Psoas muscle (tissue), 8 donors: ENCODE measurements at places on chromosomes 16 and 17. TPM values are rescaled to one million over a fixed set of nuclear protein-coding genes. Genes with fewer than 3 reads are reported as not detected.
A peak's percentile ranks its signal among the peaks of the same experiment; 100 is the strongest.

TNFRSF13B gene
- total RNA-seq: not detected

TEDC2 gene
- 0.32 TPM for total RNA-seq

HOXB2 gene
- total RNA-seq: 5.8 TPM

FAAP100 gene
- 13.1 TPM for total RNA-seq

NPIPB9 gene
- not detected for total RNA-seq

OSGIN1 gene
- total RNA-seq: 25.1 TPM

DNA sequence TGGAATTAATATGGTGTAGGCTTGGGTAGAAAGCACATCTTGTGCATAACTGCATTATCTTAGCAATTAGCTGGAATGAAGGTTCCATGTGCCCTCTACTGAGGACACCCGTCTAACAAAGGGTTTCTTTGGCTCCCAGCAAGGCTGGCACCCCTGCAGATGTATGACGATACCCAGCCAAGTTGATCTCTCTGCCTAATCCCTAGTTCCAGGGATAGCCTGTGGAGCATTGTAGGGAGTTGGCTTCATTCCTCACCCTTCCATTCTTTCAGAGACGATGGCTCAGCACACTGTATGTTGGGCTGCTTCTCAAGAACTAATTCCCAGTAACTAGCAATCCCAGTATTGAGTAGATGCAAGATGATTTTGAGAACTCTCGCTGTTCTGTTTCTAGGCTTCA lies 182.5 kb downstream of the SNX29 start:
- no peaks in the 10 kb centered on the region for H3K4me1 ChIP-seq
- H3K36me3 ChIP-seq: no peaks in the 10 kb centered on the region
- no peak overlapping the region for H3K4me3 ChIP-seq
- DNase-seq: no peak

- H3K27ac ChIP-seq: no peak overlapping the region
- H3K27me3 ChIP-seq: no peaks in the 10 kb centered on the region
- H3K36me3 ChIP-seq: peaks cover 29% of the 10 kb centered on the region
- DNase-seq: no peak
Measured at GRCh38 chr16:4609200-4610010, 5.3 kb downstream of the UBALD1 start.

GRCh38 chr17:67310406-67310805 lies 56.0 kb downstream of the PSMD12 start:
- H3K4me3 ChIP-seq: no peak overlapping the region
- no peaks in the 10 kb centered on the region for H3K4me1 ChIP-seq
- DNase-seq: no peak
- no peaks in the 10 kb centered on the region for H3K27me3 ChIP-seq

GRCh38 chr17:75499313-75500022 lies 15.9 kb downstream of the CASKIN2 start:
- peaks cover 18% of the 10 kb centered on the region for H3K4me1 ChIP-seq
- peak overlapping the region; percentile 46 for H3K27ac ChIP-seq
- DNase-seq: no peak
- no peak overlapping the region for H3K4me3 ChIP-seq
- no peaks in the 10 kb centered on the region for H3K27me3 ChIP-seq

DNA sequence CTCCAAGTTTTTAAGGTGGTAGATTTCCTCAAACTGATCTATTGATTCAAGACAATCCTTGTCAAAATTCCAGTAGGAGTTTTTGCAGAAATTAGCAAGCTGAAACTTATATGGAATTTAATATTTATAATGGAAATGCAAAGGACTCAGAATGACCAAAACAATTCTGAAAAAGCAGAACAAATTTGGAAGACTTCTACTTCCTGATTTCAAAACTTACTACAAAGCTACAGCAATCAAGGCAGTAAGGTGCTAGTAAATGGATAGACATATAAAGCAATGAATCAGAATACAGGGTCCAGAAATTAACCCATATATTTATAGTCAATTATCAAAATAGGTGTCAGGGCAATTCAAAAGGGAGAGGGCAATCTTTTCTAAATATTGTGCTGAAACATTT lies 11.8 kb upstream of the IL21R start:
- no peak overlapping the region for H3K27ac ChIP-seq
- H3K36me3 ChIP-seq: no peaks in the 10 kb centered on the region
- no peaks in the 10 kb centered on the region for H3K27me3 ChIP-seq
- no peaks in the 10 kb centered on the region for H3K4me1 ChIP-seq
- no peak for DNase-seq

GRCh38 chr16:55379371-55379770 lies 55.4 kb downstream of the IRX6 start:
- no peaks in the 10 kb centered on the region for H3K27me3 ChIP-seq
- H3K27ac ChIP-seq: no peak overlapping the region
- H3K4me3 ChIP-seq: no peak overlapping the region
- peaks cover 3% of the 10 kb centered on the region for H3K4me1 ChIP-seq

DNA sequence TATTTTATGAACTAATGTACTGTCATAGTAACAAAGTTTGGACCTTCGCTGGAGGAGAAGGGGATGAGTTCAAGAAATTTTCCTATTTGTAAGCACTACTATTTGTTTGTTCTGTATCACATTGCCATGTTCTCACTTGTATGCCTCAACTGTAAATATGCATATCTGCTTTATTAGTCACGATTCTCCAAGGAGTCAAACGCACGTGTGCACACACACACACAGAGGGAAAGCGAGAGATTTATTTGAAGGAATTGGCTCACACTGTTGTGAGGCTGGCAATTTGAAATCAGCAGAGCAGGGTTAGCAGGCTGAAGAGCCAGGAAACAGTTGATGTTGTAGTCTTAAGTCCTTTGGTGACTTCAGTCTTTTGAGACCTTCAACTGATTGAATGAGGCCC lies 24.9 kb upstream of the MYH2 start:
- no peak overlapping the region for H3K4me3 ChIP-seq
- no peak overlapping the region for H3K27ac ChIP-seq
- no peak for DNase-seq
- H3K4me1 ChIP-seq: peaks cover 8% of the 10 kb centered on the region
- no peaks in the 10 kb centered on the region for H3K27me3 ChIP-seq

DNA sequence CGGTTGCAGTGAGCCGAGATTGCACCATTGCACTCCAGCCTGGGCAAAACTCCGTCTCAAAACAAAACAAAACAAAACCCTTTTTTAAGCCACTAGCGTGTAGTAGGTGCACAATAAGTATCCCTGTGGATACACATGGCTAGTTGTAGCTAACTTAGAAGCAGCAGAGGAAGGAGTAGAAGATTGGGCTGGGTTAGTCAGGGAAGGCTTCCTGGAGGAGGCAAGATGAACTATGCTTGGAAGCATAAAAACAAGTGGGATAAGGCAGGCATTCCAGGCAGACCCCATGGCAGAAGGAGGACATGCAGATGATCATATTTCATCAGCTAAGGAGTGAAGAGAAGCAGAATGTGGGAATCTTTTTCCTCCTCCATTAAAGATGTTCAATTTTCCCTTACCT lies 83.4 kb downstream of the IRX5 start:
- H3K4me3 ChIP-seq: no peak overlapping the region
- no peak for DNase-seq
- no peak overlapping the region for H3K27ac ChIP-seq
- H3K36me3 ChIP-seq: no peaks in the 10 kb centered on the region
- no peaks in the 10 kb centered on the region for H3K27me3 ChIP-seq

DNA sequence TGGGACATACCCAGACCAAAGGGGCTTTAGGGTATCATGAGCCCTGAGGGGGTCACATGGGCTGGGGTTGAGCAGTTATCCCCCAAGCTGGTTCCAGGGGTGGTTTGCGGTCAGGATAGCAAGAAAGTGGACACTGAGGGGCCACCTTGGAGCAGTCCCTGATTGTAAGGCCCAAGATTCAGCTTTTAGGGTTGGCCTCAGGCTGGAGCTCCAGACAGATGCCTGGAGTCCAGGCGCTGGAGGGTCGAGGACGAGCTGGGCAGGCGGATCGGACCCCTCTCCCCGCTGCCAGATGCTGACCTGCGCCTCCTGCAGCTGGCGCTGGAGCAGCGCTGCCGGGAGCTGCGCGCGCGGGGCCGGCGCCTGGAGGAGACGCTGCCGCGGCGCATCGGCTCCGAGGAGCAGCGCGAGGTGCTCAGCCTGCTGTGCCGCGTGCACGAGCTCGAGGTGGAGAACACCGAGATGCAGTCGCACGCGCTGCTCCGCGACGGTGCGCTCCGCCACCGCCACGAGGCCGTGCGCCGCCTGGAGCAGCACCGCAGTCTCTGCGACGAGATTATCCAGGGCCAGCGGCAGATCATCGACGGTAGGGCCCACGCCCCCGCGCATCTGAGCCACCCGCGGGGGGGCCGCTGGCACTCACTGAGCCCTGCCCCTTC lies 10.0 kb downstream of the BTBD17 start:
- H3K4me1 ChIP-seq: no peaks in the 10 kb centered on the region
- no peak for DNase-seq
- no peak overlapping the region for H3K27ac ChIP-seq
- H3K27me3 ChIP-seq: peaks cover 27% of the 10 kb centered on the region
- no peak overlapping the region for H3K4me3 ChIP-seq

GRCh38 chr17:76191896-76192295 lies 48.4 kb downstream of the RNF157 start:
- peaks cover 38% of the 10 kb centered on the region for H3K4me1 ChIP-seq
- H3K27ac ChIP-seq: no peak overlapping the region
- DNase-seq: no peak

- H3K27ac ChIP-seq: no peak overlapping the region
- H3K4me3 ChIP-seq: no peak overlapping the region
- no peaks in the 10 kb centered on the region for H3K36me3 ChIP-seq
- H3K4me1 ChIP-seq: no peaks in the 10 kb centered on the region
- no peak for DNase-seq
- H3K27me3 ChIP-seq: no peaks in the 10 kb centered on the region
Measured at GRCh38 chr17:77854759-77855745, 103.5 kb upstream of the TNRC6C start.

DNA sequence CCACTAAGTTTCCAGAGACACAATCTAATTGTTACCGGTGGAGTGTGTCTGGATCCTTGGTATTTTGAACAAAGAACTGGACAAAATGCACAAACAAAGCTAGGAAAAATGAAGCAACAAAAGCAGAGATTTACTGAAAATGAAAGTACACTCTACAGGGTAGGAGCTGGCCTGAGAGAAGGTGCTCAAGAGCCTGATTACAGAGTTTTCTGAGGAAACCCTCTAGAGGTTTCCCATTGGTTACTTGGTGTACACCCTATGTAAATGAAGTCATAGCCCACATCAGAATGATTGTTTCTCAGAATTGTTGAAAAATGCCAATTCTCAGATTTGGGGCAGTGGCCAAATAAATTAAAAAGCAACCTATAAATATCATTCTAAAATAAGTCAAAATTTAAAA lies 436.4 kb downstream of the KCNJ18 start:
- H3K36me3 ChIP-seq: no peaks in the 10 kb centered on the region
- no peaks in the 10 kb centered on the region for H3K27me3 ChIP-seq
- H3K4me3 ChIP-seq: no peak overlapping the region
- H3K27ac ChIP-seq: no peak overlapping the region

GRCh38 chr17:10790491-10791401 lies 13.2 kb downstream of the TMEM238L start:
- no peak for DNase-seq
- peaks cover 5% of the 10 kb centered on the region for H3K4me1 ChIP-seq
- no peaks in the 10 kb centered on the region for H3K36me3 ChIP-seq
- no peak overlapping the region for H3K27ac ChIP-seq
- H3K27me3 ChIP-seq: no peaks in the 10 kb centered on the region
- no peak overlapping the region for H3K4me3 ChIP-seq

DNA sequence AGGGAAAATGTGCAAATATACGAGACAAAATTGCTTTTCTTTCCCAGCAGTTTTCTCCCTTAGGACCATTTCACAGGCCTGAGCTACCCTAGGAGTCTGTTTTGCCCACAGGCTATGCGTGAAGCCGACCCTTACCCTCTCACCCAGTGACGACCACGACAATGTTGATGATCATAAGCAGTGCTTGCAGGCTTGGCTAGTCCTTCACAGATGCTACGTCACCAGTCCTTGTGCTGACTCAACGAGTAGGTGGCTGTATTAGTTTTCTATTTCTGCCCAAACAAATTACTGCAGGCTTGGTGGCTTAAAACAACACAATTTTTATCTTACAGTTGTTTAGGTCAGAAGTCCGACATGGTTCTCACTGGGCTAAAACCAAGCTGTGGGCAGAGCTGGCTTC lies 574.6 kb upstream of the HSBP1 start:
- no peak for DNase-seq
- H3K36me3 ChIP-seq: no peaks in the 10 kb centered on the region
- H3K4me3 ChIP-seq: no peak overlapping the region
- no peaks in the 10 kb centered on the region for H3K4me1 ChIP-seq
- H3K27me3 ChIP-seq: no peaks in the 10 kb centered on the region

DNA sequence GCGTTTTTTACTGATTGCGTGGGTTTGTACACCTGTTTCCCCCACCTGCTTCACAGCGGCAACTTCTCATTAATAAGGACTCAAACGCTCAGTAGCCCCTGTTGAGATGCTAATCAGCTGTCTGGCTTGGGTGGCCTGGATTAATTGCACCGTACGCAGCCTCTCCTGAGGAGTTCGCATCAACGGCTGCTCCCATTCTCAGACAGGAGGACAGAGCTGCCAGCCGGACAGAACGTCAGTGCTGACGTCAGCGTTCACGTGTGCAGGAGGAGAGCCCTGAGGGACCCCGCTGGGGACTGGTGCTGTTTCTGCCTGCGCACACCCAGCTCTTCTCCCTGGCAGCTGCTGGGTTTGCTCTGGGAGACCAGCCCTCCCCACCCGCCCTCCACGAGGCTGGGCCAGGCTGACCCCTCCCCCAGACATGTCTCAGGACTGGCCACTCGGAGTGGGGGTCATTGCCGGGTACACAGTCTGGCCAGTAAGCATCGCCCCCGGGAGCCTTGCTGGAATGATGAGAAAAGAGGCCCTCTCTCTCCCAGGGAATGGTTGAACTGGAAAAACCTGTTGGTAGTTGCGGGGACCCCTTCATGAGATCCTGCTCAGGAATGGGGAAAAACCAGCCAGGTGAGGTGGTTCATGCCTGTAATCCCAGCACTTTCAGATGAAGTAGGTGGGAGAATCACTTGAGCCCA lies 5.7 kb upstream of the BANP start:
- H3K4me3 ChIP-seq: peak overlapping the region; percentile 59
- peak; percentile 74 for DNase-seq
- no peaks in the 10 kb centered on the region for H3K4me1 ChIP-seq
- H3K27ac ChIP-seq: peak overlapping the region; percentile 23

DNA sequence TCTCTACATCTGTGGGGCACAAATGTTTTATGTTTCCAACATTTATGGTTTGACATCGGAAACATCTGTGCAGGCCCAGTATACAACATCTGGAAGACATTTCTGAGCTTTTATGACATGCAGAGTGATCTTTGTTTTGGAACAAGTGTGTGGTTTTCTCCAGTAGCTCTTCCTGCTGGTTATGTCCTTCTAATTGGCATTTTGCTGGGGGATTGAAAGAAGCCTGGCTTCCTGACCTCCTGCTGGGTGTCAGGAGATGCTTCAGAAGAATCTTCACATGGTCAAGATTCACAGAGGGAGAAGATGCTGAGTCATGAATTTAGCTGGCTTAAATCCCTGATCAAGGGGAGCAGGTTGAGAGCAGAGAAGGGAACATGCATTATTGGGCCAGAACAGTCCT lies 279.5 kb upstream of the MYOCD start:
- no peak overlapping the region for H3K27ac ChIP-seq
- H3K4me1 ChIP-seq: no peaks in the 10 kb centered on the region
- H3K4me3 ChIP-seq: no peak overlapping the region
- DNase-seq: no peak
- H3K36me3 ChIP-seq: no peaks in the 10 kb centered on the region

GRCh38 chr17:57006040-57006439 lies 28.1 kb downstream of the SCPEP1 start:
- no peak for DNase-seq
- H3K36me3 ChIP-seq: peaks cover 49% of the 10 kb centered on the region
- H3K27me3 ChIP-seq: no peaks in the 10 kb centered on the region
- no peak overlapping the region for H3K27ac ChIP-seq
- H3K4me3 ChIP-seq: no peak overlapping the region

- H3K27me3 ChIP-seq: no peaks in the 10 kb centered on the region
- DNase-seq: no peak
- H3K27ac ChIP-seq: no peak overlapping the region
- H3K36me3 ChIP-seq: no peaks in the 10 kb centered on the region
- no peaks in the 10 kb centered on the region for H3K4me1 ChIP-seq
Measured at GRCh38 chr16:81519301-81520150, 74.9 kb downstream of the CMIP start.
